ENCODE measurements at places on chromosomes 11 and 22.
A peak's percentile ranks its signal among the peaks of the same experiment; 100 is the strongest.

GRCh38 chr11:112795142-112795815 lies 165.9 kb upstream of the NCAM1 start:
- peak; percentile 84 for DNase-seq

DNA sequence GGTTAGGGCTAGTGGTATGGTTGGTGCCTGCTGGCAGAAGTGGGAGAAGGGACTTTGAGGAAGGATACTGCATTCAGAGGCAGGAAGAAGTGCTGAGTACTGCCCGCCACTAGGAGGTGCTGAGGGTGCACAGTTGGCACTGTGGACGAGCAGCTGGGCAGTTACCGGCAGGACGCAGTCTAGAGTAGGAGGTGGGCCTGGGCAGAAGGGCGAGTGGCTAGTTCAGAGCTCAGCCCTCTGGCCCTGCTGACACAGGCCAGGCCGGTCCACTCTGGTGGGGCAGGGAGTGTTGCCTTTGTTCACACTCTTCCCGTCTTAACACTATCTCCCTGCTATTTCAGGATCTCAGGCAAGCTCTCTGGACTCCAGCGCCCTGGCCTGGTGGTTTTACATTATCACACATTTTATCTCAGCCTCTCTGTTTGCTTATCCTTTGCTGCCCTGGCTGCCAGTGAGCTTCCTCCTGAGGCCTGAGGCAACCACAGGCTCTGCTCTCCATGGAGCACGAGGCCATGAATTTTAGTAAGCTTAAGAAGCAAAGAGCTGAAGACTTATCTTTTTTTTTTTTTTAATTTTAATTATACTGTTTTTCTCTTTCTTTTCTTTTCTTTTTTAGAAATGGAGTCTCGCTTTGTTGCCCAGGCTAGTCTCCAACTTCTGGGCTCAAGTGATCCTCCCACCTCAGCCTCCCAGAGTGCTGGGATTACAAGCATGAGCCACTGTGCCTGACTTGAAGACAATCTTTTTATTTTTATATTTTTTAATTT lies 26.9 kb downstream of the SNAP29 start:
- peak; percentile 81 for DNase-seq

- DNase-seq: no peak
These were observed 128.2 kb downstream of the BRD1 start for GRCh38 chr22:49699476-49699875.

DNA sequence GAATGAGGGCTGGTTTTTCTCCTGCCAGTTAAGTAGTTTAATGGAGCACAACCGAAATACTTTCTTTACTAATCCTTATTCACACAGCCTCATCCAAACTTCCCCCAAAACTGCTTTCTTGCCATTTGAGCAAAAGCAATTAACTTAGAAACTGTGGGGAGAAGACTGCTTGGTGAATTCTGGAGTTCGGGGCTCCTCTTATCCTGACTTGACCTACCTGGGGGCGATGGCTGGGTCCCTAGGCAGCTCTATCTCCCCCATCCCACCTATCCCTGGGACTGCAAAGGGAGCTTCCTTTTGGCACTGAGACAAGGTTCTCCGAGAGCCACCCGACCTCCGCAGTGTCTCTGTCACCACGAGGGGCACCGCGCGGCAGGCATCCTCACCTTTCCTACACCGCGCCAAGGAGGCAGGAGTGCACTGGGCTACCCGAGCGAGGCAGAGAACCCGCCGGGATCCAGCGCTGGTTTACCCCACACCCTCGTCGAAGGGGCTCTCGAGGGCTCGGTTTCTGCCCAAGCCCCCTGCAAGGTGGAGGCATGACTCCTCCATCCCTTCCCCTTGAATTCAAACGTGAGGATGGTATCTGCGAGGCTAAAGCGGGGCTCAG lies 759 bp downstream of the DESI1 start:
- peak; percentile 59 for DNase-seq

DNA sequence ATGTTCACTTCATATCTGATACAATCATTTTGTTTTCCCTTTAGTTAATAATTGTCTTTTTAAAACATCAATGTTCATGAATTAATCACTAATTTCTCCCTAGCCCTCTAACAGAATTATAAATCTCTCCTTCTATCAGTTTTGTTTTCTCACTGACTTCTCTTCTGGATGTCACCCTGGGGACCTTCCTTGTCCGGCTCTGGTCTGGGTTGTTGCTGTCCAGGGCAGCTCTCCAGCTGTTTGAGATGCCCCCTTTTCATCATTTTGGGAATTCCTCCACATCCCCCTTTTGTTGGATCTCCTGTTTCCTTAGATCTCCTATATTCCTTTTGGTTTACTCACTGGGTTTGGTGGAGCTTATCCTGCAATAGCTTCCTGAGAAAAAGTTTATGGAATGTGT lies 35.6 kb upstream of the PSMA1 start:
- DNase-seq: no peak
